Effector CD4-positive, alpha-beta T cell (primary cell): ENCODE measurements at places on chromosomes 13 and 19.

DNA sequence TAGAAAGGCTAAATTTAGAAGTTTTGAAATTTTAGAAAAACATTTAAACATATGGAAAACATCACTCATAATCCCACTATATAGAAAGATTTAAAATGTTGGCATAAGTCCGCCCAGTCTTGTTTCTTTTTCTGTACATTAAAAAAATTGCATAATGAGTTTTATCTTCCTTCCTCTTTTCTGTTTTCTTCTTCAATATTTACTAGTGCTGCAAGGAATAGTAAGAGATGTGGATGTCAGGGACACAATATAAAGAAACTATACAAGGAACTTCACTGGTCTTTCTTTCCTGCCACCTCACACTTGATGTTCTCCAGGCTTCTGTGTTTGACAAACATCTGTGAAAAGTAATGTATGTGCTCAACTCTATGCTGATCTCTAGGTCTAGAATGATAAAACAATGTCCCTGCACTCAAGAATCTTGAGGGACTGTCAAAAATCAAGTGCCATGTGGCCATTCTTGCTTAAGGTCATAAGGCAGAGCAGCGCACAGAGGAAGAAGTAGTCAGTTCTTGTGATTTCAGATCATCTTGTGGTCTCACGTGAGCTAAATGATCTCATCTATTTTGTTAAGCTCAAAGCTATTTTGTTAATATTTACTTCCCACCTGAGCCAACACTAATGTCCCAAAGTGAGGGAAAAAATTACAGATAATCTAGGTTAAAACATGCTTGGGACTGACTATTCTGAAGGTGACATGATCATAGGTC lies 186.9 kb upstream of the OBI1 start:
- DNase-seq = no peak

DNA sequence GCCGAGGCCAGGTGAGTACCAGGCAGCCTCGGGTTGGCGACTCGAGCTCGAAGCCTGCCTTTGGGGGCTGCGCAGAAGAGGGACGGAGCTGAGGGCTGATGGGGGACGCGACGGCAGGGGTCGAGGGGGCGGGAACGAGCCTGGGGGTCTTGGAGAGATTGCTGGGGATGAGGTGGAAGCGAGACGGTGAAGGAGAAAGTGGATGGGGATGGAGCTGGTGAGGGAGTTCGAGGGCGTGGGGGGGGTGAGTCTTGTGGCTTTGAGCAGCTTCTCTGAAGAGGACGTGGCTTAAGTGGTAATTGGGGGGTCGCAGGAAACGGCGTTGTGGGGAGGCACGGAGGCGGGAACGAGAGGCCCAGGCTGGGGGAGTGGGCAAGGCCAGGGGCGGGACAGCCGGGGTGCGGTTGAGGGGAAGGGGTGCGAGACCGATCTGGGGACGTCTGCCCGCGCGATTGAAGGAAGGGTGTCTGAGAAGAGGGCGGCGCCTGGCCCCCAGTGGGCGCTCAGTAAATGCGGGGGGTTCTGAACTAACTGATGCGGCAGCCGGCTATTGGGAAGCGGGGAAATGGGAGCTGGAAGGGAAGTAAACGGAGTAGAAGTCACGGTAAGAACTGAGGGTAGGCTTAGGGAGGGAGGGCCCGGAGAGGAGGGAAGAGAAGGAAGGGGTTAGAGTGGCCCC lies 426 bp downstream of the MYO9B start:
- DNase-seq = peak; percentile 39

- DNase-seq = no peak
Measured at GRCh38 chr19:13057147-13057572, 45.5 kb downstream of the LYL1 start.

DNA sequence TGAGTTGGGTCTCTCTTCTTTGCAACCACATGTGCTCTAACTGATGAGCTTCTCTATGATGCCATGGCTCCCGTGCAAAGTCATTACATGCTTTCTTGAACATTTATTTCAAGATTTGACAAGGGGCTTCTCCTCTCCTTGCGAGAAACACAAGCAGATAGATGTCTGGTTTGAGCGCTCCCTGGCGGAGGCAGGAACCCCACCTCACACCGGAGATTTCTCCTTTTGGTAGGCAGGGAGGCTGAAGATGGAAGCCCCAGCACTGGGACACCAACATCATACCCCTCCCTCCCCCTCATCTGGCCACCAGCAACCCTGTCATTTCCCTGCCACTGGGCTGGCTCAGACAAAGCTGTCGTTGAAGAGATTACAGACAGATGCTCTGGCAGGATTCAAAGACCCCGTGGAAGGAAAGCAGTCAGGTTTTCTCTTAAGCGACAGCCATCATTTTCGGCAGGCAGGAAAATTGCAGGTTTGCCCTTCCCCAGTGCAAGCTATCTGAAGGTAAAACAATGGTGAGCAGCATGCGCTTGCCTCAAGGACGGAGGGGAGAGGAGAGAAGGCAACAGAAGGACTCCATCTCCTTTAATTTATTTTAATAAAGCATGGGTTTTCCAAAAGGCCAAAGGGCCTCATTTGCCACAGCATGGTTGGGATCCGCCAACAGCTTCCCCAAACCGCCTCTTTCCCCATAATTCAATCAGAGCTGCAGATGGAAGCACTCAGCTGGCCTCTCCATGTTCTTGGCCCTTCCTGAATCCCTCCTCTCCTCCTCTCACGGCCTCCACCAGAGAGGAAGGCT lies 344.1 kb upstream of the TSHZ3 start:
- no peak for DNase-seq

DNA sequence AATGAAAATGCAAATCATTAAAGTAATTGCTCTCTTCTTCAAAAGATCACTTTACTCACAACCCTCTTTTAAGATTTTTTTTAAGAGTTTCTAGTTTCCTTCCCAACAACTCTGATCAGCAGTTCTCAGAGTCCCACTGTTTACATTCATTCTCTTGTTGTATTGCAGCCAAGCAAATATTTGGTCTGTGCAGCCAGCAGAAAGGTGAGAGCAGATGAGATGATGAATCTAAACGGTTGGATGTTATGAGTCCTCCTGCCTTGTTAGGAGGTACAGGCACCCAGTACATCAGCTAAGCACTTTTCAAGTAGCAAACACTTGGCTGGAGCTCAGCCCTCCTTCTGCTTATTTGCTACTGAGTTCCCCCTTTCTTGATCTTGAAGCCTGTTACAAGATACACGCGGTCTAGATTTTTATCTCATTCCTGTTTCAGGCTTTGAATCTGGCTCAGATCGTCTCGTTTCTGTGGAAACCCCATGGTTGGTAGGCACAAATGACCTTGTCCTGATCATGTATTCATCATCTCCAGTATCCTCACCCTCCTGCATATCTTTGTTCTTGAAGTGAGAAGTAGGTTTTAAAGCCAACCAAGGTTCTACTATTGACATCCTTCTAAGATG lies 300.7 kb downstream of the DCT start:
- no peak for DNase-seq

DNA sequence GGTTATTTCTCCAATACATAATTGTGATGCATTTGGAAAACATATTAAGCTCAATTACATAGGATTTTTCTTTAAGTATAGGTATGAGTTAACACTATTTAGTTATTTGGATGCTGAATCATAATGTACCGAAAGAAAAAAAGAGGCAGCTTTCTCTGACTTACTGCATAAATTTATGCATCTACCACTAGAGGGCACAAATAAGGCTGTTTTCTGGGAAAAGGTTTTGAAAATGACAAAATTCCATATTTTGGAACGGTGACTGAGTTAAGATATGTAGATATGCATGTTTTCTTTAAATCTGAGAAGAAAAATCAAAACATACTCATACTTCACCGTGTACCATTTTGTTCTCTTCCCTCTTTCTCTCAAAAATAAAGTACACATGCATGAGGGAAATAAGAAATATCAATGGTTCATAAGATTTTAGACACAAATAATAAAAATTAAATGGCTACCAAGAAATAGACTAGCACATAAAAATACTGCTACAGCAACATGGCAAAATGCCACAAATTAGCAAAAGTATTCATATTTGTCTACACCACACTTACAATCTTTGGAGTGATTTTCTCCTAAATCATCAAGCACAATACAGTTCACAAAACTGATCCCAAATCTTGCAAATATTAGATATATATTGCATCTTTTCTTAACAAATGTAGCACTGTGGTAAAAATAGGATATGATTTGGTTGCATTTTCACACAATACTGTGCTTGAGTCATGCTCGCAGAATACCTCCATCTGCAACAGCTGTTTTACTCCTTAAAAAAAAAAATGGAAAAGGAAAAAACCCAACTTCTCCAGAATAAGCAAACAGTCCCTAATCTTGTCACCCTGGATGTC lies 260.0 kb downstream of the FGF14 start:
- no peak for DNase-seq

DNA sequence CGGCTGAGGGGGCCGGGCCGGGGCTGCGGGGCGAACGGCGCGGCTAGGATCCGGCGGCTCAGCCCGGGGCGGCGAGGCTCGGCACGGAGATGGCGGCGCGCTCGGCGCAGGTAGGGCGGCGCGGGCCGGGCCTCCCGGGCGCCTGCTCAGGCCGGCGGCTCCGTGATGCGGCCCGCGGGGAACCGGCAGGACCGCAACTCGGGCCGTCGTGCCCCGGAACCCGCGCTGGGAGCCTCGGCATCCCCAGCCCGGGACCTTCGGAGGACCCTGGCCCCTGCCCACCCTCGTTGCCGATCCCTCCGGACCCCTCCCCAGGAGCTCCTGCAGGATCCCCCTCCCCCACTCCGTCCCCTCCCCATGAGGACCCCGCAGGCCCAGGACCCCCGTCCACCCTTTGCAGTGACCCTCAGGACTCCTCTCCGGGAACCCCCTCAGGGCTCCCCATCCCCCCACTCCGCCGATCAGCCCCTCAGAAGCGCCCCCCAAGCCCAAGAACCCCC lies 304 bp downstream of the EVI5L start:
- DNase-seq = no peak

GRCh38 chr19:42115705-42116104 lies 16.5 kb downstream of the POU2F2 start:
- no peak for DNase-seq
